ENCODE measurements at places on chromosomes 7 and 10.

GRCh38 chr10:44966129-44966815 lies 6.7 kb downstream of the RASSF4 start:
- DNase-seq: no peak

GRCh38 chr7:129189661-129190310 lies 1.4 kb downstream of the SMO start:
- no peak for DNase-seq

DNA sequence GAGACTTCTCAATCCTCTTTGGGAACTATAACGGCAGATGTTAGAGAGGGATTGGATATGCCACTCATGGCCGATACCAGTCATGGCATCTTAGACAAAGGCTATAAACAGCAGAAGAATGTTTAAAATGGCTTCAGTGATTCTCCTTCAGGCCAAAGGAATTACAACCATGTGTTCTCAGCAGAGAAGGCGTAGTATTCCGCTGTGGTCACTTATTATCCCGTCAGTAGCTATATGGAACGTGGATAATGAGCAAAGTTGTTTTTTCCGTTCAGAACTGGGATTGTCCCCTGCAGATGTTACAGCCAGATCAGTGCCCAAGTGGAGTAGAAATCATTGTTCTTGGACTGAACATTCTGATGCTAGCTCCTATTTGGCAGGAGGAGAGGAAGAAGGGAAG lies 43.1 kb downstream of the TEX36 start:
- no peak for DNase-seq

- no peak for DNase-seq
Observed at GRCh38 chr7:25669961-25670841, 441.9 kb upstream of the NPVF start.

GRCh38 chr10:123972481-123973401 lies 81.1 kb upstream of the CPXM2 start:
- DNase-seq: no peak

DNA sequence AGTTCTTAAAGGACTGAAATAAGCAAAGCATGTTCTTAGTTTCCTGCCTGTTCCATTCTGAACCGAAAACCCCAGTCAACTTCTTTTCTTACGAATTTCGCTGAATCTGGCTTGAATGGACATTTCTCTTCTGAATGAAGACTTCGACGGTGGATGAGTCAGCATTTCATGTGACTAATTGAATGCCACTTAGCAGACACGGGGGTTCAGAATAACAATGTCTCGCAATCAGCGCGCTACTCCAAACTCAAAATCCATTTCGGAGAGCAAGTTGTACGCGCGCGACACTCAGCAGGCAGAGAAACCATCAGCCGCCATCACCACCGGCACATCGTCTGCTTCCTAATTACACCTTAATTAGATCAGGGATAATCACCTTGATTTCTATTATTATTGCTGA lies 239.0 kb upstream of the KLF6 start:
- DNase-seq: no peak

DNA sequence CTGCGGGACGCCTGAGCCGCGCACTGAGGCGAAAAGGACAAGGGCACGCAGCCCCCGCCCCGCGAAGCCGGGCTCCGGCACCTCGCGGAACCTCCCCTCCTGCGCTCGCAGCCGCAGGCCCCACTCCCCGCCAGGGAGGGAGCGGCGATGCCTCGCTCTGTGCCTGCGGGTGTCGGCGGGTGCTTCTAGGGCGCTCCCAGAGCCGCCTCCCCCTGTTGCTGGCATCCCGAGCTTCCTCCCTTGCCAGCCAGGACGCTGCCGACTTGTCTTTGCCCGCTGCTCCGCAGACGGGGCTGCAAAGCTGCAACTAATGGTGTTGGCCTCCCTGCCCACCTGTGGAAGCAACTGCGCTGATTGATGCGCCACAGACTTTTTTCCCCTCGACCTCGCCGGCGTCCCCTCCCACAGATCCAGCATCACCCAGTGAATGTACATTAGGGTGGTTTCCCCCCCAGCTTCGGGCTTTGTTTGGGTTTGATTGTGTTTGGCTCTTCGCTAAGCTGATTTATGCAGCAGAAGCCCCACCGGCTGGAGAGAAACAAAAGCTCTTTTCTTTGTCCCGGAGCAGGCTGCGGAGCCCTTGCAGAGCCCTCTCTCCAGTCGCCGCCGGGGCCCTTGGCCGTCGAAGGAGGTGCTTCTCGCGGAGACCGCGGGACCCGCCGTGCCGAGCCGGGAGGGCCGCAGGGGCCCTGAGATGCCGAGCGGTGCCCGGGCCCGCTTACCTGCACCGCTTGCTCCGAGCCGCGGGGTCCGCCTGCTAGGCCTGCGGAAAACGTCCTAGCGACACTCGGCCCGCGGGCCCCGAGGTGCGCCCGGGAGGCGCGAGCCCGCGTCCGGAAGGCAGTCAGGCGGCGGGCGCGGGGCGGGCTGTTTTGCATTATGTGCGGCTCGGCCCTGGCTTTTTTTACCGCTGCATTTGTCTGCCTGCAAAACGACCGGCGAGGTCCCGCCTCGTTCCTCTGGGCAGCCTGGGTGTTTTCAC lies 519 bp downstream of the ITGB8 start:
- DNase-seq: peak; percentile 74

- DNase-seq: no peak
Observed at GRCh38 chr7:27126596-27127327, 3.8 kb downstream of the HOXA4 start.

- no peak for DNase-seq
Observed at GRCh38 chr10:96988426-96988825, 156.3 kb downstream of the LCOR start.

DNA sequence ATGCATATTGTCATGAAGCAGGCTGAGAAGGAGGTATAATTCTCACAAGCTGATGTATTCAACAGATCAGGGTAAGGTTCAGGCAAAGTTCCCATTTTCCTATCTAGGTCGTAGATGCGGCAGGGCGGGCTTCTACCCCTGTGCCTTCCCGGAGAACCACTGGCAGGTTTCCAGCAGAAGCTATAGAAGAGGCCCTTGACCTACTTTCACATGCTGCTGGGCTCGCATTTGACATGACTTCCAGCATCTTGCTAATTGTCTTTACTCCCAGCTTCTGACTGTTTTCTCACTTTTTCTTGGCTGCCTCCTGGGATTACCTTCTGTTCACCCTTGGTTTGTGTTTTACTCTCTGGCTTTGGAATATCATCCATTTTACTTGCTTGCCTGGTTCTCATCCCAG lies 32.6 kb upstream of the ORC5 start:
- no peak for DNase-seq

GRCh38 chr7:149773446-149774236 lies at the start of gene ZNF467:
ZNF467 (minus strand) TSS chr7:149773588; CDS start chr7:149771032, 2,556 bp downstream.
- peak; percentile 69 for DNase-seq

GRCh38 chr10:115084277-115084850 lies 8.8 kb upstream of the ATRNL1 start:
- DNase-seq: no peak

DNA sequence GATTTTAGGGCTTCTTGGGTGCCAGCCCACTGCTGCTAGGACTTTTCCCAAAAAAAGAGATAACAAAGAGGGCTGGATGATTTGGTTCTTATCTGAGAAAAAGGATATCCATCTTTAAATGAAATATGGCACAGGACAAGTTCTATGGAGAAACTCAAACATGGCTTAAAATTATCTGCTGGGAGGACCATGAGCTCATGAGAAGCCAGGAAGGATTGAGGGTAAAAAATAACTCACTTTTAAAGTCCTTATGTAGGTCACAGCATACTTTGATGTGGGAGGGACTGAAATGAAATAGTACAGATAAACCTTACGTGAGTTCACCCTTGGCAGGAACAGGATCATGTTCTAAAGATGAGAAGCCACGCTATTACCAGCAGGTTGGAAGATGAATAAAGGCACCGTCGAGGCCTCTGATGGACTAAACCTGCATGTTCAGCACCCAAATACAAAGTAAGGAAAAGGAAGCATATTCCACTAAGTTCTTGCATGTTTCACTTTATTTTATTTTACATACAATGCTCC lies 369.2 kb upstream of the KLF6 start:
- DNase-seq: no peak

- no peak for DNase-seq
Observed at GRCh38 chr7:127961786-127962453, 69.3 kb downstream of the LRRC4 start.

All from left colon (tissue), 2 donors.